Upper lobe of left lung (tissue), 6 donors: ENCODE measurements at places on chromosomes 1 and 21. TPM values are rescaled to one million over a fixed set of nuclear protein-coding genes. Genes with fewer than 3 reads are reported as not detected.

The NRAS gene
- total RNA-seq = 27.0 TPM

The ADAMTS4 gene
- 0.91 TPM for total RNA-seq

The CD48 gene
- 12.4 TPM for total RNA-seq

The LORICRIN gene
- total RNA-seq = not detected

The CHAF1B gene
- total RNA-seq = 1.4 TPM

The OVAAL gene
- total RNA-seq = not detected

The MCOLN3 gene
- total RNA-seq = 6.0 TPM

The CITED4 gene
- total RNA-seq = 24.0 TPM

The MEAF6 gene
- total RNA-seq = 103 TPM

The TRNP1 gene
- total RNA-seq = 32.5 TPM

The PCP4 gene
- total RNA-seq = 4.4 TPM

The MANEAL gene
- total RNA-seq = 3.1 TPM

The LCK gene
- 6.1 TPM for total RNA-seq

The GJA9 gene
- total RNA-seq = not detected

The DYNLT4 gene
- total RNA-seq = 5.3 TPM

The OR2AK2 gene
- total RNA-seq = not detected

The GJA5 gene
- total RNA-seq = 8.4 TPM

The CHIT1 gene
- total RNA-seq = 97.4 TPM

The VANGL2 gene
- 4.3 TPM for total RNA-seq

The TINAGL1 gene
- 71.3 TPM for total RNA-seq

The CA14 gene
- total RNA-seq = not detected

The PDXK gene
- total RNA-seq = 213 TPM

The ZFP69B gene
- total RNA-seq = 0.76 TPM

The KDF1 gene
- total RNA-seq = 7.7 TPM

The RNU1-1 gene
- under 0.01 TPM for total RNA-seq

The KCNH1 gene
- 0.09 TPM for total RNA-seq

The ACKR1 gene
- total RNA-seq = 20.5 TPM

The TNFRSF9 gene
- total RNA-seq = 0.61 TPM

The CELA3A gene
- total RNA-seq = not detected

The KCNA3 gene
- 12.6 TPM for total RNA-seq
